ENCODE measurements at places on chromosomes 2 and 18.

DNA sequence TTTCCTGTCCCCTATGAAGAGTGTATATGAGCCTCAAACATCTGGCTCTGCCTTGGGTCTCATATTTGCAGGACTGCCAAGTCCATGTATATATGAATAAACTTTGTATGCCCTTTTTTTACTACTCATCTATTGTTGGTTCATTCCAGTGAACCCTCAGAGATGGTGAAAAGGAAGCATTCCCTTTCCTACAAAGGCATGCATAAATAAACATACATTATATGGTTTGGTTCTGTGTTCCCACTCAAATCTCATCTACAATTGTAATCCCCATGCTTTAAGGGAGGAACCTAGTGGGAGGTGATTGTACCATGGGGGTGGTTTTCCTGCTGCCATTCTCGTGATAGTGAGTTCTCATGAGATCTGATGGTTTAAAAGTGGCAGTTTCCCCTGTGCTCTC, 534.2 kb downstream of the SPAG16 start:
- DNase-seq: no peak

GRCh38 chr18:49874238-49874637, 60.9 kb upstream of the ACAA2 start:
- no peak for DNase-seq

DNA sequence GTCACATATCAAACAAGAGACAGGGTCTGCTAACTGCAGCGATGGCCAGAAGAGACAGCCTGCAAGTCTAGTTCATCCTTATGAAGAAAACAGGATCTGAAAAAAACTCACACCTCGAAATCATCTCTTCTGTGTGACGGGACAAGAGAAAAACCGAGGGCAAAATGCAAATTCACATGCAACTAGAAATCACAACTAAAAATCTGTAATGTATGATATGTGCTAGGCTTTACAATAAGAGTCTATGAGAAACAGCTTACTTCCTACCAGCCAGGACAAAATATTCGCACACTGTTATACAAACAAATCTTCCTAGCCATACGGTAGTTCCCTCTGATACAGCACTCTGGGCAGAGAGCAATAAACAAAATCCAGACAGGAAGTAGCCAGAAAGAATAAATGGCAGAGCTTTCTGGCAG, 48.8 kb downstream of the ANKRD44 start:
- DNase-seq: peak; percentile 41

DNA sequence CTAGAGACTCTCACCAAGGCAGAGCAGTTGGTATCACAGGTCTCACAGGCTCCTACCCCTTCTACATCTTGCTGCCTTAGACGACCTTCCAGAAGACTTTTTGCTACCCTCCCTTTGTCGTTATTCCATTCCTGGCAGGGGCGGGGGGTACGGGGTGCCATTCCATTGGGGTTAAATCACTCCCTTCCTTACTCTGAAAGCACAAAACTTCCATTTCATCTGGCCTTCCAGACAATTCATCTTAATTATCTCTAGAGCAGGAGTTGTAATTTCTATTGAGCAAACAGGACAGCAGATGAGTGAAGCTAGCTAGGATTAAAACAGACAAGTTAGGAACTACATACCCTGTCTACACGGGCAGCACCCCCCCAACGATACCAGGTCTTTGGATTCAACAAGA, 276.2 kb upstream of the TANK start:
- no peak for DNase-seq

GRCh38 chr2:236049981-236050380, 118.2 kb downstream of the GBX2 start:
- DNase-seq: peak; percentile 2

- DNase-seq: no peak
Measured at GRCh38 chr2:54559593-54560145, 103.5 kb downstream of the SPTBN1 start.

DNA sequence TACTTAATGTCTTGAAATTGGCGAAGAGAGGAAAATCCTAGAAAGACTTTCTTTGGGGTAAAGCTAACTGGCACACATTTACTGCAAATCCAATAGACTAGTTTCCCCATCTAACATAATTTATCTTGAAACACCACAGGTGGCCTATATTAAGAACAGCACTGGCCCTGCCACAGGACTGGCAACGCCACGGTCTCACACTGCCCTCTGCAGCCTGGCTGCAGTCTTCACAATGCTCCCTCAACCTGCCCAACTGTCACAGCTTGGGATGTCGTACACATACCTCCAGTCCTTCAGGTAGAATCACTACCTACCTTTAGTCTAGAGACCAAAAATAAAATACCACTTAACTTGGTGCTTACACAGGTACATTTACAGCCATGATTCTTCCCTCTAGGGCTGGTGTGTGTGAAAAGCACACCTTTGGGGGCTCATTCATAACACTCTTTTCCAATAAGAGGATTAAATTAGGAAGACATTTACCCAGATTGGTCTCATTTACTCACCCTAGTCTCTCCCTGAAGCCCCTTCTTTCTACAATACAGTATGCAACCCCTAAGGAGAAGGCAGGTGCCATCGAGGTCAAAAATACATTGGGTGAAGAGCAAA, 222.2 kb downstream of the C1D start:
- peak; percentile 5 for DNase-seq

- no peak for DNase-seq
Measured at GRCh38 chr18:4755848-4756247, 300.7 kb upstream of the DLGAP1 start.

- no peak for DNase-seq
Measured at GRCh38 chr2:86195808-86196387, 636 bp upstream of the IMMT start.

DNA sequence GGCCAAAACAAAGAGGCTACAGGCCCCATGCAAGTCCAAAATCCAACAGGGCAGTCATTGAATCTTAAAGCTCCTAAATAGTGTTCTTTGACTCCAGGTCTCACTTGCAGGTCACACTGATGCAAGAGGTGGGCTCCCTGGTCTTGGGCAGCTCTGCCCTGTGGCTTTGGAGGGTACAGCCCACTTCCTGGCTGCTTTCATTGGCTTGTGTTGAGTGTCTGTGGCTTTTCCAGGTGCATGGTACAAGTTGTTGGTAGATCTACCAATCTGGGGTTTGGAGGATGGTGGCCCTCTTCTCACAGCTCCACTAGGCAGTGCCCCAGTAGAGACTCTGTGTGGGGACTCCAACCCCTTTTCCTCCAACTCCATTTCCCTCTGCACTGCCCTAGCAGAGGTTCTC, 115.8 kb upstream of the ALKAL2 start:
- no peak for DNase-seq

DNA sequence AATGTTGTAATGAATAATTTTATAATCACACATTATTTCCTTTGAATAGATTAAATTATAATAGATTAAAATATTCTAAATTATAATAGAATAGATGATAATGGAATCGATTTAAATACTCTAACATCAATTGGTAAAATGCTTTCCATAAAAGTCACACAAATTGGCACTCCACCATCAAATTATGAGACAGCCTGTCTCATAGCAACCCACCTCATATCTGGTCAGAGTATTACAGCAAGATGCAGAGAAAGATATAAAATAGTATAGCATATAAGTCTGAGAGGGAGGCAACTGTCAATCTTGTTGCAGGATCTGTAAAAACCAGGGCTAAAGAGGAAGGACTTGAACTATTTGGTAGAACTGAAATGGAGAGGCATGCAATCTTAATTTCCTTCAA, 98.4 kb upstream of the NCKAP5 start:
- no peak for DNase-seq

- no peak for DNase-seq
Measured at GRCh38 chr2:181051861-181052522, 71.6 kb downstream of the UBE2E3 start.

GRCh38 chr2:148906124-148906523, 31.1 kb downstream of the KIF5C start:
- no peak for DNase-seq

DNA sequence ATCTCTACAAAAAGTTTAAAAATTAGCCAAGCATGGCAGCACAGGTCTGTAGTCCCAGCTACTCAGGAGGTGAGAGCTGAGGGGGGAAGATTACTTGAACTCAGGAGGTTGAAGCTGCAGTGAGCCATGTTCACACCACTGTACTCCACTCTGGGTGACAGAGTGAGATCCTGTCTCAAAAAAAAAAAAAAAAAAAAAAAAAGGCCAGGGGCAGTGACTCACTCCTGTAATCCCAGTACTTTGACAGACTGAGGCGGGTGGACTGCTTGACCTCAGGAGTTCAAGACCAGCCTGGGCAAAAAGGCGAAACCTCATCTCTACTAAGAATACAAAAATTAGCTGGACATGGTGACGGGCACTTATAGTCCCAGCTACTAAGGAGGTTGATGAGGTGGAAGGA, 37.0 kb downstream of the PUM2 start:
- DNase-seq: no peak

GRCh38 chr2:71685073-71685848, 231.9 kb downstream of the DYSF start:
- no peak for DNase-seq

- DNase-seq: no peak
Measured at GRCh38 chr2:1489486-1489885, 76.2 kb downstream of the TPO start.

DNA sequence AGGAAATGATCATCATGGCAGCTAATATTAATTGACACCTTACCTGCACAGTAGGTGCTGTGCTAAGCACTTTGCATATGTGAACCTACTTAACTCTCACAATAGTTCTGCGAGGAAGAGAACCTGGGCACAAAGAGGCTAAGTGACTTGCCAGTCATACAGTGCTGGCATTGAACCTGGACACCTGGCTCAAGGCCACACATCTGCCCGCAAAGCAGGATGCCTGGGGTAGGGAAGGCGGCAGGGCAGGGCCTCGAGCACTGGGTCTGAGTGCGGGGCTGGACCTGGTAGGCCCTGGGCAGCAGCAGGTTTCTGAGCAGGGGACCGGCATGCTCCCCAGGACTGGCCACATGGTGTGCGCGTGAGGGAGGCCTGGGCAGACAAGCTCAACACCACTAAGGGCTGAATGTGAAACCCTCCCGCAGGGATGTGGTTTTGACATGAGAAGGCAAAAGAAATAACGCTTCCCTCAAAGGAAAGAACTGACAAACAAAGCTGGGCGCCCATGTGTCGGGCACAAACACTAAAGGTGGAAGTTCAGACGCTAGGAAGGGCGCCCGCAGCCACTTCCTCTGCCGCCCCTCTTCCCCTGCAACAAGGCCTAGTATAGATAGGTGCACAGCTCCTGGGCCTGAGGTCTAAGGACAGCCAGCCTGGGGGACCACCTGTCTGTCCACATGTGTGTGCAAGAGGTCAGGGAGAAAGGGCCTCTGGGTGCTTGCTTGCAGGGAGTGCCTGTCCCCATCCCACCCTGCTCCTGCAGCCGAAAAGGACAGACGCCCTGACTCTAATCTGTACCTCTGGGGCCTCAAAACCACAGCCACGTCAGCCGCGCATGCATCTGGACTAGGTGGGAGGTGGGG, 92.5 kb downstream of the ZFP36L2 start:
- peak; percentile 80 for DNase-seq

GRCh38 chr2:165408186-165408585, 61.3 kb upstream of the CSRNP3 start:
- no peak for DNase-seq

DNA sequence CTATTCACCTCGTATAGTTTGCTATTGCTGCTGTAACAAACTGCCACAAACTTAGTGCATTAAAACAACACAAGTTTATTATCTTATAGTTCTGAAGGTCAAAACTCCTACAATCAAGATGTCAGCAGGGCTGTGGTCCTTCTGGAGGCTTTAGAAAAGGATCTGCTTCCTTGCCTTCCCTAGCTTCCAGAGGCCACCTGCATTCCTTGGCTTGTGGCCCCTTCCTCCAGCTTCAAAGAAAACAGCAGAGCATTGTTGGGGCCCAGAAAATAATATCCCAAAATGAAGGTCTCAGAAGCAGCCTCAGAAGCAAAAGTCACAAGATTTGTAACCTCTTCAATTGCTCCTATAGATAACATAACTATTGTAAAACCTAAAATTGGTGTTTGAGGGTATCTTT, 100.6 kb downstream of the HNRNPLL start:
- no peak for DNase-seq

GRCh38 chr2:155633060-155633839, 699.3 kb downstream of the NR4A2 start:
- no peak for DNase-seq

DNA sequence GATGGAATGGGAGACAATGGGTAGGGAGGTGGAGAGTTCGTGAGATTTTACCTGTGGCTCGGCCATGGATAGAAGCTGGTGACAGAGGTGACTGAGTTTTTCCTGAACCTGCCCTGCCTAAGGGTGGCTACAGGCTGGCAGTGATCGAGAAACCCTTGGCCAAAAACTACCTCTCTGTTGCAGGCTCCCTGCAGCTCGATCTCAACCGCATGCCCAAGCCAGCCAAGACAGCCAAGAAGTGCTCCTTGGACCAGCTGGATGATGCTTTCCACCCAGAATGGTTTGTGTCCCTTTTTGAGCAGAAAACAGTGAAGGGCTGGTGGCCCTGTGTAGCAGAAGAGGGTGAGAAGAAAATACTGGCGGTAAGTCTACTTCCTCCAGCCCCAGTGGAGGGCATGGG, 225.5 kb downstream of the DYSF start:
- DNase-seq: no peak

GRCh38 chr2:232535761-232536530, 3.5 kb upstream of the CHRNG start:
- no peak for DNase-seq

GRCh38 chr2:128467321-128467969, 148.8 kb upstream of the HS6ST1 start:
- DNase-seq: no peak

DNA sequence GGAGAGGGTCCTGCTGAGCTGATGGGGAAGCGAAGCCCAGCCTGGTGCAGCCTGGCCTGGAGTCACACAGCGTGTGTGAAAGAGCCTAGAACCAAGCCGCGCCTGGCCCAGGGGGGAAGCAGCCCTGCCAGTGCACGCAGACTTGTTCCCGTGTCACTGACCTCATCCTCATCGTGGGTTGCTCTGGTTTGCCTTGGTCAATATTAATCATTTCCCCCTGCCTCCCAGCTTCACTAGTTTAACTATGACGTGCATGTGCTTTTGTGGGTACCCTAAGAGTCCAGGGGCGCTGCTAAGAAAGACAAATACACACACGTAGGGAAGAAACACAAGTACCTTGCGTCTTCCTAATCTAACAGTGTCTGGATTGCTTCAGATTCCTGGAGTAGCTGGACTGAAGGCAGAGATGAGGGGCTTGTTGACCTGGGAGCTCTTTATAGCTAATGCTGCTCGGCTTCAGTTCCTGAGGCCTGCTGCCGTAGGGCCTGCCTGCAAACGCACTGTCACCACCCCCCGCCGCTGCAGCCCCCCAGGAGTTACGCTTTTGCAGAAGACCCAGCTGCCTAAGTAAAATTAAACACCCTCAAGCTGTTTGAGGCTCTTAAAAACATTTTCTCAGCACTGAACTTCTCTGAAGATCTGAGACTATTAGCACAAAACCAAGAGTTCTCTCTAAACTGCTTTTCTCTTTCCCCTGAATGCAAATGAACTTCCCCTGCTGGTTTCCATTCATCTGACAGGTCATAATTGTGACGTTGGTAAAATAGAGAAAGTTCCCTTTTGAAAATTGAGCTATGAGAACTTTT, 159.2 kb downstream of the FAM210A start:
- DNase-seq: peak; percentile 48

DNA sequence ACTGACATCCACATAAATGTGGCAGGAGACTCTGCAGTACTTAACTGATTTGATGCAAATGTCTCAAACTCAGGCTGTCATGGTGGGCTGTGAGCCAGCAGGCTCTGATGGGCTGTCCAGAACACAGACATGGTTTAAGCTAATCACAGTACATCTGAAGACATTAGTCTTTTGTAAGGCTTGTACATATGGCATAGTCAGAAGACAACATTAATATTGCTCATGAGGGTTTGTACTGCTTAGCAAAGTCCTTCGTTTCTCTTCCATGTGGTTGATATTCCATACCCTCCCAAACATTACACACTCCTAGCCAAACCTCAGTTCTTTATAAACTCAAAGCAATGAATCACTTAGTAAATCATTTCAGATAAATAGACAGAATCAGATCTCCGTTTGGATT, 330.6 kb downstream of the RND3 start:
- no peak for DNase-seq

Measured in CD4-positive, alpha-beta T cell treated with Interleukin-17A for 1 hour (primary cell).